ENCODE measurements at places on chromosomes 5 and 9.

- DNase-seq = no peak
These were observed 58.2 kb upstream of the CKS2 start for GRCh38 chr9:89252651-89253267.

GRCh38 chr5:115382989-115383388 is 86.5 kb upstream of the CCDC112 start:
- no peak for DNase-seq

DNA sequence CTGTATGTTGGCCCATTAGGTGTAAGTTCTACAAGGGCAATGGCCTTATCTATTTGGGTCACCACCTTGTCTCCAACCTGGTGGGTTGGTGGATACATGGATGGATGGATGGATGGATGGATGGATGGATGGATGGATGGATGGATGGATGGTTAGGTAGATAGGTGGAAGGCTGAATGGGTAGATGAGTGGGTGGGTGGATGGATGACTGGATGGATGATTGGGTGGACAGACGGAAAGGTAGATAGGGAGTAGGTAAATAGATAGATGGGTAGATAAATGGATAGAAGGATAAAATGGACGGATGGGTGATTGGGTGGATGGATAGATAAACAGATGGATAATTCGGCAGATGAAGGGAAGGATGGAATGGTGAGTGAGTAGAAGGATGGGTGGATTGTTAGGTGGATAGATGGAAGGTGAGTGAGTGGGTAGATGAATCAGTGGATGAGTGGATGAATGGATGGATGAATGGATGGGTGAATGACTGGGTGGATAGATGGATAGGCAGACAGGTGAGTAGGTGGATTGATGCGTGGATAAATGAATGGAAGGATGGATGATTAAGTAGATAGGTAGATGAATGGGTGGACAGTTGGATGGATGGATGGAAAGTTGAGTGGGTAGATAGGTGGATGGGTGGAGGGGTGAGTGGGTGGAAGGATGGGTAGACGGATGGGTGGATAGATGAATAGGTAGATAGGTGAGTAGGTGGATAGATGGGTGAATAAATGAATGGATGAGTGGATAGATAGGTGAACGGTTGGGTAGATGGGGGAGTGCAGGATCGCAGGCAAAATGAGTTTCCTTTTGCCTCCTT is 83.1 kb upstream of the FBXW11 start:
- no peak for DNase-seq

DNA sequence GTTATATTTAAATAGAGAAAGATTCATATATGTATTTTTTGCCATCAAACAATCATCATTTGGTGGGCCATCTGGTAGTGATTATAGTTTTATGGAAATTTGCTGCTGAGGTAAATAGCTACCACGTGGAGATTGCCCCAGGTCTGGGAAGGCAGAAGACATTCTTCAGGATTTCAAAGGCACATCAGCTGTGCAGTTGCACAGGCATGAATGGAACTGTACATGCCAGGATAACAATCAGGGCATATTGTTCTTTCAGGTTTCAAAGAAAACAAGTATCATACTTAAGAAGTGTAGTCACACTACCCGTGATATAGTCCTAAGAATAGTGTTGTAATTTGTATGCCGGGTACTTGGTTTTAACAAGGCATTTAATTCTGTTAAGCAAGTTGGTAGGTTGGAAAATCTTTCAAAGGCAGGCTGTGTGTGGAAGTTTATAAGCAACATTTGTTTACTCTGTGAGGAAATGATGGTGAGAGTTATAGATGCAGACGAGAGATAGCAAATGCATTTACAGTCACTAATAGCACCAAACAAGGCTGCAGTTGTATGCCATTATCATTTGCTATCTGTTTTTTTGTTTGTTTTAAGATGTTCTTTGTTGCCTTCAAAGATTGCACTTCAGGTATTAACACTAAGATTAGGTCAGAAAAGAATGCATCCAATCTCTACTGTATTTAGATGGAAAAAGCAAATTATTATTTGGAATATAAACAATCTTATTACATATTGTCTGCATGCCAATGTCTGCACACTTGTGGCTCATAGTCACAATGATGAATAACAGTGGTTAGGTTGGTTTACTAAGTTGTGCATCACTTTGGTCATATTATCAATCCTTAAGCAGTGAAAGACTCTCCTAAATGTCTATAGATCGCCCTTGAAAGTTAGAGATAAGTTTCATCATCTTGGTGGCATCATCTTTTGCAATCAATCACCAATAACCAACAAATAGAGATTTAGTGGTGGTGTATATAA is 55.3 kb downstream of the RPS23 start:
- no peak for DNase-seq

- no peak for DNase-seq
These were observed 108.7 kb upstream of the SHB start for GRCh38 chr9:38177680-38178079.

DNA sequence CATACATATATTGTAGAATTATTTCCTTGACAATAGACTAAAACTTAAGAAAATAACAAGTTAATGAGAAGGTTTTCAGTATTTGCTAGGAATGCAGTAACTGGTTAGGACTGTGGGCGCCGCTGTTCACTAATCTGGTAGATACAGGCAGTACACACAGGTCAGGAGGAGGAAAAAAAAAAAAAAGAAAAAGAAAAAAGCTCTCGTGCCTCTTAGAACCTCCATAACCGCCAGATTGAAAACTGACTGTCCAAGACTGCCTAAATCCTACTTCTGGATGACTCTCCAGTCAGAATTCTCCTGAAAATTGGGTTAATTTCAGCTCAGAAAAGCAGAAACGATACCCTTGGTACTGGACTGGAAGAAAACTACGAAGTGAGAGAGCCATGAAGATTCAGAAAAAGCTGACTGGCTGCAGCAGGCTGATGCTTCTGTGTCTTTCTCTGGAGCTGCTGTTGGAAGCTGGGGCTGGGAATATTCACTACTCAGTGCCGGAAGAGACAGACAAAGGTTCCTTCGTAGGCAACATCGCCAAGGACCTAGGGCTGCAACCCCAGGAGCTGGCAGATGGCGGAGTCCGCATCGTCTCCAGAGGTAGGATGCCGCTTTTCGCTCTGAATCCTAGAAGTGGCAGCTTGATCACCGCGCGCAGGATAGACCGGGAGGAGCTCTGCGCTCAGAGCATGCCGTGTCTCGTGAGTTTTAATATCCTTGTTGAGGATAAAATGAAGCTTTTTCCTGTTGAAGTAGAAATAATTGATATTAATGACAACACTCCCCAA is at the start of gene PCDHGA1:
PCDHGA1 (plus strand) TSS at position 216 of the 782 bp plus-strand sequence.
- no peak for DNase-seq

- DNase-seq = no peak
These were observed 278.2 kb downstream of the CSNK1G3 start for GRCh38 chr5:123790226-123790625.

DNA sequence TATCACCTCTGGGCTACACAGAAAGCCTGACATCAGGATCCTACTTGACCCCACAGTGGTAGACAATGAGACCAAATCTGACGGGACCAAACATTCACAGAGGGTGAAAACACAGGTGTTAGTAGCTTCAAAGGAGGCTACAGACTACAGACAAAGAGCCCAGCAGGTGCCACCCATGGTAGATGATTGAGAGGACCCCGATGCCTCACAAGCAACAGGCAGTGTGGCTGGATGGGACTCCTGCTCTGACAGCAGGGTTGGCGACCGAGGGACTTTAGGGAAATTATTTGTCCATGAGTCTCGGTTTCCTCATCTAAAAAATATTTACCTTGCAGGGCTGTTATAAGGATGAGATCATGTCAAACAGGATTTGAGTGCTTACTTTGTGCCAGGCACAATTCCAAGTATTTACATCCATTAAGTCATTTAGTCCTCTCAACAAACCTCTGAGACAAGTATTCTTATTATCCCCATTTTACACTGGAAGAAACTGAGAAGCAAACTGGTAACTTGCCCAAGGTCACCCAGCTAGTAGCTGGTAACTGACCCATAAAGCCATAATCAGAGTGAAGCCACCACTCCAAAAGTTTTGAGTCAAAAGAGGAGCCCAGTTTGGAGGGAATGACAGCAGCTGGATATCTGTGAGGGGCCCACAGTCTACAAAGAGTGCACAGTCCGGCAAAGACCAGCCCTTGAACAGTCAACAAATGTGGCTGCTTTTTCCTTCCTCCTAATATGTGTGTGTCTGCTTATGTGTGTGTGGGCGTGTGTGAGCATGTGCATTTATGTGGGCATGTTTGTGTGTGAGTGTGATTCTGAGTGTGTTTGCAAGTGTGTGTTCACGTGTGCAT is 502.0 kb downstream of the BNC2 start:
- no peak for DNase-seq
